AG09309 (cell line): ENCODE measurements at places on chromosomes 12 and 14.

GRCh38 chr12:1668833-1669543 is 21.9 kb upstream of the ADIPOR2 start:
- no peak for DNase-seq

DNA sequence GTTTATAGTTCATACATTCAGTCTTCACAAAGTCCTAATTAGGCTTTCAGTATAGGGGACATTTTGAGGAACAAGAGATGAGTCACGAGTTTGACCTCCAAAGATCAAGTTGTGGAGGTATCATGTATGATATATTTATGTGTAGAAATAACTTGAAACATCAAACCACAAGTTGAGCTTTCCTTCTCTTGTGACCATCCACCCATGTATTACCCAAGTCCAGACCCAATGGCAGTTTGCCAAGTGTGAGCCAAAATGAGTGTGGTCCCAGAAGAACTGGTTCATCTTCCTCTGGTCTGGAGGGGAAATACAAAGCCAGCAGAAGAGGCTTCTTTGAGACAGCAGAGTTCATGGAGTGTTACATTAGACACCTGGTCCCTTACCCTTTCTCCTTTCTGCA is 104.9 kb downstream of the ATP23 start:
- no peak for DNase-seq

- no peak for DNase-seq
Measured at GRCh38 chr14:69090187-69090789, 62.6 kb downstream of the DCAF5 start.

GRCh38 chr14:24725311-24725710 is 91.3 kb upstream of the GZMB start:
- no peak for DNase-seq

GRCh38 chr12:48041591-48042423 is 37.5 kb upstream of the COL2A1 start:
- DNase-seq = no peak

DNA sequence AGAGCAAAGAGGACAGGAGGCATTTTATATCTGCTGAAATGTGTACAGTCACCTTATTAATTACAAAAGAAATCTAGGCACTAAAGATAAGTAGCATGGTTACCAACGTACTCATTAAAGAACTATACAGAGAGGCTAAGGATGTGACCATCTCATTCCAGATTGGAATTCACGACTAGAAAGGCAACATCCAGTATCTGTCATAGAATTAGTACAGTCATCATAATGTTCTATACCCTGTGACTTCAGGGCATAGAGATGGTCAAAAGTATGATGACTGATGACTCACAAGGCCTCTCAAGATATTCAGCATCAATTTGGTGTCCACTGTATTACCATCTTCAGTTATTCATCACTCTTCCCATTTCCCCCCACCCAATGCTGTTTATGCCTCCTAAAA is 144.0 kb upstream of the PLEKHG7 start:
- no peak for DNase-seq

DNA sequence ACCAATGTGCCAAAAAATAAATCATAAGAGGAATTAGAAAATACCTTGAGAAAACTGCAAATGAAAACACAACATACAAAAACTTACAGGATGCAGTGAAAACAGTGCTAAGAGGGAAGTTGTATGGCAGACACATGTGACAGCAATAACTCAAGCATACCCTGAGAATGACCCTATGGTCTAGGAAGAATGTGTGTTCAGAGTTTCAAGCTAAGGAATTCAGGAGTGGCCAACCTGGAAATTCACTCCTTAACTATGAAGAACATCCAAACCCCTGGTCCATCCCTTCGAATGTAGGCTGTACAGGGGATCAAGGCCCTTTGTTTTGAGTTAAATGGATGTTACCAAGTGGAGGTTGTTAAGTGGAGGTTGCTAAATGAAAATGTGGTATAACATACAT is 16.7 kb upstream of the TTC9 start:
- DNase-seq = no peak

GRCh38 chr14:50366589-50366988 is 30.1 kb downstream of the CDKL1 start:
- no peak for DNase-seq

DNA sequence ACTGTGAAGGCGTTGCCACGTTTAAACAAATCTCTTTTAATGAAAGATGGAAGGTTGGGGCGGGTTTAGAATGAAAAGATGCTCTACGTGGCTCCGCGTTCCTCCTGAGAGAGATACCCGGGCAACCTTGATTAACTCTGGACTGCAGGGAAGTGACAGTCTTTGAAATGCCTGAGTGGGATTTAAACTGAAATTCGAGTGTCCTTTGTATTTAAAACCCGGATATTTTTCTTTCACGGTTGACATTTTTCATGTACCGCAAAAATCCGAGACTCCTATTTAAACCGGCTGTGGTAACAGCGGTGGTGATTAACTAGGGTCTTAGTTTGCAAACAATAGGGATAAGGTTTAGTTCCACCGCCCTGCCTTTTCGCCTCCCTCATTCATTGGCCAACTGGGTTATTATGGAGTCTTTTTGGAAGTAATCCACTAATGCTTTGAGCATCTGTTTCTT is 707 bp downstream of the G2E3 start:
- DNase-seq = no peak

DNA sequence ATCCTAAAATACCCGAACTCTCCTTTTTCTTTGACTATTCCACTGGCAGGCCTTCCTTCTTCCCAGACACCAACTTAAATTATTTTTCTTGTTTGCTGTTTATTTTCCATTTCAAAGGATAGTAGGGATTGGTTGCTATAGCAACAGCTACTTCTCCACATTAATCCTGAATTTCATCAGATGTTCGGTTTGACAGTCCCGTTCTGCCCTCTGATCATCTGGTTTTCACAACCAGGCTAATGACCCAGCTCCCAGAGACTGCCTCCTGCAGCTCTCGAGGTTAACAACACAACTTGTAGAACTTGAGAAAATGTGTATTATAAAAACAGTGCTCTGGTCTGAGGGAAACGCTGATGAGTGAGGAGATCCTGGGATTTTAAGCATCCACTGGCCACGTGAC is 45.5 kb downstream of the NUAK1 start:
- DNase-seq = no peak

- DNase-seq = no peak
Measured at GRCh38 chr14:39434401-39434800, 2.2 kb upstream of the FBXO33 start.

DNA sequence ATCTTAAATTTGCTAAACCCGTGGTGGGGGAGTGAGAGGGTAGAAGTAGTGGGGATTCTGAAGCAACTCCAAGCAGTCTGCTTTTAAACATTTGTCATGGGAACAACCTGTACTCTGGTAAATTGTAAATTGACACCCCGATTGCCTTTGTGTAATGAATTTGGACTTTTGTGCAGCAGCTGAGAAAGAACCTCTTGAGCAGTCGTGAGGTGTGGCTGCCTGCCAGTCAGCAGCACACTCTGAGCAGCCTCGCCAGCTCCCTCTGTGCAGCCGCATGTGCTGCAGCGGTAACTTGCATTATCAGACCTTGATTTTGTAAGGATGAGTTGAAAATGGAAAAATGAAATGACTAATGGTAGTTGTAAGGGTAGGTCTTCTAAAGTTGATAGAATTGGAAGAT is 74.3 kb downstream of the SUSD6 start:
- DNase-seq = no peak

GRCh38 chr14:59215322-59215721 is 26.9 kb downstream of the DAAM1 start:
- peak; percentile 54 for DNase-seq

GRCh38 chr12:89016970-89017778 is 335.1 kb downstream of the DUSP6 start:
- no peak for DNase-seq

DNA sequence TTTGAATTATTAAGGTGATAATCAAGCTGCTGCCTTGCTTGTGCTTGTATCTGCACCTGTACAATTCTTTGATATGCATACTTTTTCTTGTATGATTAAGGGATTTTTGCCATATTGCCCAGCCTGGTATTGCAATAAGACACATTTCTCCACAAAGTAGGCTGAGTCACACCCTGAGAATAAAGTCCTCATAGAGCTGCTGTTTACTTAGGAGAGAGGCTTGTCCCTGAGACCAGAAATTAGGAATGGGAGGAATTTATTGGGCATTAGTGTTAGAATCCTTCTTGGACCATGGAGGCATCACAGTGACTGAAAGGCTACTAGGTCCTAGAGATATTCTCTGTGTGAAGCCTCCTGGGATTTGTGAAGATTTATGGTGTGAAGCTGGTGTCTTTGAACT is 506.8 kb upstream of the FBXO33 start:
- no peak for DNase-seq

- DNase-seq = no peak
Measured at GRCh38 chr12:116692605-116693004, 45.3 kb downstream of the SPRING1 start.

DNA sequence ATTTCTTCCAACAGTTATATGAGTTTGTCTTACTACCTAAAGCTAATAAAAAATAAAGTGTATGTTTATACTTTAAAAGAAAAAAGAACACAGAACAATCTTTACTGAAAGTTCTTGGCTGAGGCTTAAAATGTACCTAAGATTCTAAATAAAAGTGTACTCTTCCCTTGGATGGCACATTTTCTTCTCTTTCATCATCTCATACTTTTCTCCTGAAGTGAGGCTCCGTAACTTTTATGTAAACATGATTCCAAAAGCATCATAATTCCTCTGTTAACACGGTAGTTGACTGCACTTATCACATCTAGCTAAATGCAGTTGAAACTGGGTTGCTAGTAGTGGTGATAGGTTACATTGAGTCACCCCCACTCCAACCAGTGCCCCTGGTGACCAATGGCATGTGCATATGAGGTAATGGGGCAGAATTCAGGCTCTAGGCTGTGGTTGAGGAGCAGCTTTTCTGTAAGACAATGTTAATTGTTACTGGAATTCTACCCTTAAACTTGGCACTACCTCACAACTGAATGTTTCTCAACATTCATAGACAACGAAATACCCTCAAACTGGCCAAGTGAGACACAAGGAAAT is 38.4 kb downstream of the WASHC3 start:
- DNase-seq = peak; percentile 29

- peak; percentile 90 for DNase-seq
Measured at GRCh38 chr12:7933255-7933726, 2.7 kb downstream of the SLC2A3 start.

DNA sequence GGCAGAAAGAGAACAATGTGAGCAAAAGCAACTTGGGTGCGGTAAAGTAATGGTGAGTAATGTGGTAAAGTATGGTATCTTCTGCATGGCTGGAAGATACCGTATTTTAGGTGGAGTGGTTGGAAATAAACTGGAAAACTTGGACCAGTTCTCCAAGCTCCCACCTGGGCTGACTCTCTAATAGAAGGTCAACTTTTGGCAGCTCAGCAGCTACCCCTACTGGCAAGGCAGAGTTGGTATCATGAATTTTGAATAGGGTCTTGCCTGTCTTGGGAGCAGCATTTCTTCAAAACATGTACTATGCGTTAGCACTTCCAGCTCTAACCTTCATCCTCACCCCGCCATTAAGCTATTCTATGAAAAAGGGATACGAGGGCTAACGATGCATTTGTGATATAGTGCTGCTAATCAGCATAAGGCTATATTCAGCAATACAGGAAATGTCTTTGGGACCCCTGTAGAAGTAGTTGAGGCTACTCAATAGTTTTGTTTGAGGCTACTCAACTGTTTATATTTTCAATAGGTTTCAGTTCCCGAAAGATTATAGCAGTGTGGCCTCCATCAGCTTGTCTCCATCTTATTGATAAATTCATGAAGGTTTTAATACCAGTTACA is 276.3 kb upstream of the FAR2 start:
- DNase-seq = no peak
